ENCODE measurements at places on chromosomes 12 and 14.

DNA sequence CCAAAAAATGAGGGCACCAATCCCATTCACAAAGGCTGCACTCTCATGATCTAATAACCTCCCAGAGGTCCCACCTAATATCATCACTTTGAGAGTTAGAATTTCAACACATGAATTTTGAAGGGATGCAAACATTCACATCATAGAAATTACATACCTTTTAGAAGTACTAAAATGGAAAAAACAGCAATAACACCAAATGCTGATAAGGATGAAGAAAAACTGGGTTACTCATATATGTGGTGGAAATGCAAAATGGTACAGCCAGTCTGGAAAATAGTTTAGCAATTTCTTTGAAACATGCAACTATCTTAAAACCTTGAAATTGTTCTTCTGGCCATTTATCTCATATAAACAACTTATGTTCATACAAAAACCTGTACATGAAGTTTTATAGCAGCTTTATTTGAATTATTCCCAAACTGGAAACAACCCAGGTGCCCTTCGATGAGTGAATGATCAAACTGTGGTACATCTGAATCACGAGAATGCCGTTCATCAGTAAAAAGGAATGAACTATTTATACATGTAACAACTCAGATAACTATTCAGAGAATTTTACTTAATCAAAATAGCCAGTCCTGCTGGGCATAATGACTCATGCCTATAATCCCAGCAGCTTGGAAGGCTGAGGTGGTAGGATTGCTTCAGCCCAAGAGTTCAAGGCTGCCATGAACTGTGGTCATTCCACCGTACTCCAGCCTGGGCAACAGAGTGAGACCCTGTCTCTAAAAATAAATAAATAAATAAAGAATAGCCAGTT lies 109.4 kb upstream of the SSTR1 start:
- no peak for DNase-seq

DNA sequence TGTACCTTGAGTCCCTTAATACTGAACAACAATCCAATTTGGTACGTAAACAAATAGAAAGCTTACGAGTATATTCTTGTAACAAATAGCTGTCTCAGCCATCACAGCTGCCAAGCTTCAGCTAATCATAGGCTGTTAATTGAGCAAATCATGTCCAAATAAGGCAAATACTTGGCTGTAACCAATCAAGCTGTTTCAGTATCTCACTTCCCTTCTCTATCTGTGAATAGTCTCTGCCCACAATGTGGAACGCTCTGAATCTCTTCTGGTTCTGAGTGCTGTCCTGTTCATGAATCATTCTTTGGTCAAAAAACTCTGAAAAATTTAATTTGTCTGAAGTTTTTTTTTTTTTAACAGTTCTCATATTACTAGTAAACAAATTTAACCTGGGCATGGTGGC lies 5.8 kb upstream of the NEMF start:
- no peak for DNase-seq

- DNase-seq = no peak
These were observed 14.3 kb upstream of the PPP1R13B start for GRCh38 chr14:103861413-103862392.

DNA sequence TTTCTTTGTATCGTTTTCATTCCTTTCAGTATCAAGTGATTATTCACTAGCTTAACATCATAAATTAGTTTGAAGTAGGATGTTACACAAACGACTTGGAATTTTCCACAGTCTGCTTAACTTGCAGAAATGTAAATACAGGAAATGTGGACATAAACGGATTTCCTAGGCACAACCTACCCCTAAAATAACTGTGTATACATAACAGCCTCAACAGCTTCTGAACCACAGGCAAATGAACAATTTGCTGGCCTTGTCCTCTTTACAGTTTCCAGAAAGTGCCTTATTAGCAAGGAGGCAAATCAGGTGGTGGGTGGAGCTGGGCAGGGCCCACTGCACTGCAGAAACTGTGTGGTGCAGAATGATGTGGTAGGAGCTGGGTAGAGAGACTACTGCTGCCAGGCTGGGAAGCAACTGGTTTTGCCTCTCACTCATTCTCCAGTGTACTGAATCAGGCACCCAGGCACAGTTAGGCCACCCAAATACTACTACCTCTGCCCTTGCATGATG lies 14.1 kb downstream of the DRAM1 start:
- DNase-seq = no peak

DNA sequence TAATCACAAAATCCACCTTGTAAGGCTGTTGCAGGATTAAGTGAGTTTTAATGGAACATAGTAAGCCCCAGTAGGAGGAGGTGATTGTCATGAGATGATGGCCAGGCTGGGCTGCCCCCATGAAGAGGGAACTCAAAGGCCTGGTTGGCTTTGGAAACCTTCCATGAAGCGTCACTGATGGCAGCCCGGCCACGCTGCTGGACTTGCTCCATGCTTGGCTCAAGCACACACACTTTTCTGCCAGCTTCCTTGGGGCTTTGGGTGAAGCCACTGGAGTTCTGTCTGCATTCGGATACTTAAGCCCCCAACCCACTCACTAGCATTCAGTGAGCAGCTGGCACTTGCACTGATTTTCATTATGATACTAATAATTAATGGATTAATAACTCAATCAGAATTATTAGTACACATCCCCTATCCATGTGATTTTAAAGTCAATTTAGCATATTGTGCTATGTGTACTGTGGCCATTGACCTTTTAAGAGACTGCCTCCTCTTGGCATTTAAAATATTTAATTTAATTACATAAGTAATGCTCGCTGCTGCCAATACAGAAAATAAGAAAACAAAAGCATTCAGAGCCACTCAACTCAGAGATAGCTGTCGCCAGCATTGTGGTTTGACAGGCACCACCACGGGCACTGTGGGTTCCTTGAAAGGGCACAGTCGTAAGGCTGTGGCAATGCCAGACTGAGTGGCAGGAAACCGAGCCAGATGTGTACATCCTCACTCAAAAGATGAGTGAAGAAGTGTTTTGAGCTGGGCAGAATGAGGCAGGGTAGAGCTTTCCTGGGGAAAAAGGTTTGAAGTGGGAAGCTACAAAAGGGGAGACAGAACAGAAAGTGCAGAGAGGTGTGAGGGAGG lies 15.9 kb downstream of the KRT85 start:
- peak; percentile 43 for DNase-seq

- no peak for DNase-seq
These were observed 78.4 kb downstream of the DAD1 start for GRCh38 chr14:22510527-22511110.

DNA sequence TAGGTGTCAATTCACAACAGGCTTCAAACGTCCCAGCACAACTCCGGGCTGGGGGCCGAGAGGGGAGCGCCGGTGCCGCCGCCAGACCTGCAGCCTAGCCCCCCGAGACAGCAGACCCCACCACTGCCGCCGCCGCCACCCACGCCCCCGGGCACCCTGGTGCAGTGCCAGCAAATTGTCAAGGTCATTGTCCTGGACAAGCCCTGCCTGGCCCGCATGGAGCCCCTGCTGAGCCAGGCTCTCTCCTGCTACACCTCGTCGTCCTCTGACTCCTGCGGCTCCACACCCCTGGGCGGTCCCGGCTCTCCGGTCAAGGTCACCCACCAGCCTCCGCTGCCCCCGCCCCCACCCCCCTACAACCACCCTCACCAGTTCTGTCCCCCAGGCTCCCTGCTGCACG lies 39.4 kb downstream of the SLC6A12 start:
- DNase-seq = no peak

DNA sequence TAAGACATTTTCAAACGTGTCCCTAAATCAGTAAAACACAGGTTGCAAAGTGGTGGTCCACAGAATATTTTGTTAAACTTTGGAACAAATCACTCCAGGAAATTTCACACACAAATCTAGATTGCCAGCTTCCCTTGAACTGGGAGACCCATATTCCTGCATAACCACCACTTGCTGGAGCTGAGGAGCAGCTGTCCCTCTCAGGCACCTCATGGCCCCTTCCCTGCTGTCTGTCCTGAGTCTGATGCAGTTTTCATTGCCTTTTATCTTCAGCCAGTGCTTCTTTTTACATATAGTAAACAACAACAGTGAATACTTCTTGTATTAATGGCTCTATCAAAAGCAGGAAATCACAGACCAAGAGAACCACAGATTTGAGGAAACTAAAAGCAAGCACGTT lies 289.3 kb downstream of the MED13L start:
- DNase-seq = no peak

- DNase-seq = no peak
These were observed 171.0 kb downstream of the ADGRD1 start for GRCh38 chr12:131124487-131125280.

DNA sequence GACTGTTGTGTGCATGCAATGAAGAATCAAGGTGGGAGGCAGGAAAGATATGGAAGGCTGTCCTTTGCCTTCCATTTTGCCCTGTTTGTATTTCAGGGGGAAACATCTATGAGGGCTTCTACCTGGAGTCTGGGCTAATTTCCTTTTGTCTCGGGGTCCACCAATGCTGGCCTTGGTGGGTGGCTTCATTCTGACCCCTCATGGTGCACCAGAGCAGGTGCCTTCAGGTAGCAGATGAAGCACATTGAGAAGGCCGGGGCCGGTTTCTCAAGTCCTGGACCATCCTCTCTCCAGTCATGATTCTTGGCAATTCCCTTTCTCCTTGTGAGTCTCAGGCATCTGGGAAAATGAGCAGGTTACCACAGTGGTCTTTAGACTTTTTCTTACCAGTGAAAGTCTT lies 47.2 kb downstream of the RPH3A start:
- no peak for DNase-seq

- no peak for DNase-seq
These were observed 497.4 kb downstream of the NPAS3 start for GRCh38 chr14:33435911-33436689.

Measured in pons (tissue), 1 donor.